ENCODE measurements at places on chromosomes 2 and 18.

DNA sequence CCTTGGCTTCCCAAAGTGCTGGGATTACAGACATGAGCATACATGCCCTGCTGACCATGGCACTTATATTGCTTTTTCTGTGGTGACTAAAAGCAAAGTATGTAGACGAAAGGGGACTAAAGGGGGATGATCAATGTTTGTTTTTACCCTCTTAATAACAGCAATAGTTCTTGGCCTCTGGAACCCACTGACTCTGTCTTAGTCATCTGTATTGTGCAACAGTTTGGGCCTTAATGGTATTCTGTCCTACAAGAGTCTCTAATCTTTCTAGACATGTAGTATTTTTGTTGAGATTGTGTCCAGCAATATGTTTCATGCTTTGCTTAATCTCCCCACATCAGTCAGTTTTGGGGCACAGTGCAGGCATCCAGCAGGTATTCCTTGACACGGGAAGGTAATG is 359.9 kb upstream of the FANCL start:
- DNase-seq: no peak

DNA sequence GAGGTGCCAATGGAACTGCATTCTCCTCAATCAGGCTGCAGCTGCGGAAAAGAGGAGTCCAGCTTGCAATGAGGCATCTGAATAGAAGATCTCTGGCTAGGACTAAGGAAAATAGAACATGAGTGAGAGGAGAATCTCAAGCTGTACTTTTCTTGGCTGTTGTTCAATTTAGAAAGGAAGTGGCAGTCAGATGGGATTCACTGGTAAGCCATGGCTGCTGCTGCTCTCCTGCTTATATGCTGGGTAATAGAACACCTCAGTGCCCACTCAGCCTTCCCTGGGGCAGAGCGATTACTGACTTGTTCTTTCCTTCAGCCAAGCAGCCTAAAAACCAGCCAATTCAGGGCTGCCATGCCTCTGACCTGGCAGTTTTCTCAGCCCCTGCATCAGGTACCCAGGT is 17.6 kb upstream of the CHST9 start:
- DNase-seq: no peak

DNA sequence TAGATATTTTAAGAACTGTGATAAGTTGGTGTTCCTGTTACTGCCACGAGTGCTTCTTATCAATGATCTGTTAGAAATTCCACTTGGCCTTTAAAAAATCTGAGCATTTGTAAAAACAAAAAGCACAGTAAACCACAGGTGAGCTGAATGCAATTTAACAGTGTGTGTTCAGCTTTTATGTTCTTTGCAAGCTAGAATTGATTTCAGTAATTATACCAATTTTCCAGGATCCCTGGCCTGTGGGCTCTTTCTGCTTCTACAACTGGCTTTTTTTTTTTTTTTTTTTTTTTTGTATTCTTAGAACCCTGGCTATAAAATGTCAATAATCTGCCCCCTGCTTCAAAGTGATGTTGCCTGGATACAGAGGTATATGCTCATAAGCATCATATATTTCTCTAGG is 548.5 kb upstream of the SLC8A1 start:
- no peak for DNase-seq

GRCh38 chr2:235674146-235674545 is 180.3 kb downstream of the AGAP1 start:
- DNase-seq: no peak

- peak; percentile 48 for DNase-seq
Measured at GRCh38 chr2:127891811-127892210, 6.1 kb upstream of the AMMECR1L start.

DNA sequence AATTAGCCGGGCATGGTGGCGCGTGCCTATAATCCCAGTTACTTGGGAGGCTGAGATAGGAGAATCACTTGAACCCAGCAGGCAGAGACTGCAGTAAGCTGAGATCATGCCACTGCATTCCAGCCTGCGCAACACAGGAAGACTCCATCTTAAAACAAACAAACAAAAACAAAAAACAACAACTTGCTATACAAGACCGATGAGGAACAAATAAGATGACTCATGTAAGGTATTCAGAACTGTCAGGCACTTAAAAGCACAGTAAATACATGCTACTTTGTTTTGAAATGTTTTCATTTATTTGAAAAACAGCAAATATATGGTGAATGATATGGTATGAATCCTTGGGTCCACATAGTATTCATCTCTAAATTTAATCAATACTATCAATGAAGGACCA is 66.7 kb downstream of the TRIP12 start:
- DNase-seq: no peak

DNA sequence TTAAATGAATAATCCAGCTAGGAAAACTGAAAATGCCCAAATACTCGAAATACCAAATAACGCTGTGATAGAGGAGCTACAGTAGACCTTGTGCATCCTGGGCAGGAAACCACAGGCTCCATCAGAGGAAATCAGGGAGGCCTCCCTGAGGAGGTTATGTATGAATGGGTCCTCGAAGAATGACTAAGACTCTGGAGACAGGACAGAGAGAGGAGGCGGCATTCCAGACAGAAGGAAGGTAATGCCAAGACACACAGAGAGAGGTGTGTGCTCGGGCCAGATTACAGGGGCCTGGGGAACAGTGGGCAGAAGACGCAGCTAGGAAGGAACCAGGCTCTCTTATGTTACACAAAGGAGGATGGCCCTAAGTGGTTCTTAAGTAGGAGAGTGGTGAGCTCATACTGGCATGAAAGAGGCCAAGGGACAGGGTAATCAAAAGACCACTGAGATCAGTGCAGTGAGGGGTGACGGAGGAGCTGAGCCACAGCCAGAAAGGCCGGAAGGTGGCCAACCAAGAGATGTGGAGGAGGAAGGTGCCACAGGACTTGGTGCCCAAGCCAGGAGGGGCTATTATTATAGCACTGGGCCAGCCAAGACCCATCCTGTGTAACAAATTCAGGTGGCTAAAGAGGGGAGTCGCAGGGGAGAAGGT is 9.9 kb downstream of the ST3GAL5 start:
- no peak for DNase-seq

DNA sequence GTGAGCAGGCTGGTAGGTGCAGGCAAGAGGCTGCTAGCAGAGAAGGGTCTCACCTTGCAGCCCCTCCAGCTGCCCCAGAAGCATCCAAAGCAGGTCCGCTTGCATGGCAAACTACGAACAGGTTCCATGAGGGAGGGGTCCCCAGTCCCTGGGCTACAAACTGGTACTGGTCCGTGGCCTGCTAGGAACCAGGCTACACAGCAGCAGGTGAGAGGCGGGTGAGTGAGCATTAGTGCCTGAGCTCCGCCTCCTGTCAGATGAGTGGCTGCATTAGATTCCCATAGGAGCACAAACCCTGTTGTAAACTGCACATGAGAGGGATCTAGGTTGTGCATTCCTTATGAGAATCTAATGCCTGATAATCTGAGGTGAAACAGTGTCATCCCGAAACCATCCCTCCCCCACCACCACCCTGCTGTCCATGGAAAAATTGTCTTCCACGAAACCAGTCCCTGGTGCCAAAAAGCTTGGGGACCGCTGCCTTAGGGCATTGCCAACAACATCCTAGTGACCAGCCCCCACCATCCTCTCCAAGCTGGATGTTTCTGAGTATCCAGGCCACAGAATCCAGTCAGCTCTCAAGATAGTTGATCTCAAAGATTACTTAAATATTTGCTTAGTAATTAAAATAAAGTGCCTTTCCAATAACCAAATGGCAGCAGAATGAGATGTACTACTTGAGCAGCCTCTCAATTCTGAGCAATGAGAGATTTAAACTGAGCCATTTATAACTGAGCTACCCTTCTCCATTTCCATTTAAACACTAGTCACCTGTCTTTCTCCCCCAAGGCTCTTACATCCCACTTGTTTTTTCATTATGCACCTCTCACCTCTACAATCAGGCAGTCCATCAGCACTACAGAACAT is 32.4 kb downstream of the LRP2 start:
- no peak for DNase-seq

DNA sequence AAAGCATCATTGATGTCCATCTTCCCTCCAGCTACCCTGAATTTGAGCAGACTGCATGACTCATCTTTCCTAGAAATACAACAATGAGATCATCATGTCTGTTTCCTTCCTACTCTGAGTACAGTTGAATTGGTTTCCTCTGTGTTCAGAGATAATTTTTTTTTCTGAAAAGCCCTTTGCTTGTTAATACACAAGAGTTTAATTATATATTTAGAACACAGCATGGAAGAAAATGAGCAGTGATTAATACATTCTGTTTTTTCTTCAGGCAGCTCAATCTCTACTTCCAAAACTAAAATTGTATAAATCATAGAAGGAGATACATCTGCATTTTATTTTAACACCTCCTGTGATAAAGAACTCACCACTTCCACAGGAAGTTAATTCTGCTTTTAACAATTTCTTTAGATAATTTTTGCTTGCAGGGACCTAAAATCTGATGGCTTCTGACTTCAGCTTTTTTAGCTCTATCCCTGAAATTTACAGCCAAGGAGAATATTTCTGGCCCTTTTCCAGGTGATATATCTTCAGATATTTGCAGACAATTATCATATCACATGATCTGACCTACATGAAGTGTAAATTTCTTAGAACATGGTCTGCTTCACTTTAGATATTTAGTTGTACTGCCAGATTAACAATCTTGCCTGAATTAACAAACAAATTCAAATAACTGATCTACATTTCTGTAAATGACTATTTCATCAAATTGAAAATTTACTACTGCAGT is 249.0 kb downstream of the TRIB2 start:
- DNase-seq: peak; percentile 17

- peak; percentile 42 for DNase-seq
Measured at GRCh38 chr2:10331702-10332401, 29.1 kb downstream of the HPCAL1 start.

GRCh38 chr2:112809112-112809511 is 24.8 kb upstream of the IL1A start:
- no peak for DNase-seq

- no peak for DNase-seq
Measured at GRCh38 chr2:159160412-159160811, 126.1 kb downstream of the WDSUB1 start.

DNA sequence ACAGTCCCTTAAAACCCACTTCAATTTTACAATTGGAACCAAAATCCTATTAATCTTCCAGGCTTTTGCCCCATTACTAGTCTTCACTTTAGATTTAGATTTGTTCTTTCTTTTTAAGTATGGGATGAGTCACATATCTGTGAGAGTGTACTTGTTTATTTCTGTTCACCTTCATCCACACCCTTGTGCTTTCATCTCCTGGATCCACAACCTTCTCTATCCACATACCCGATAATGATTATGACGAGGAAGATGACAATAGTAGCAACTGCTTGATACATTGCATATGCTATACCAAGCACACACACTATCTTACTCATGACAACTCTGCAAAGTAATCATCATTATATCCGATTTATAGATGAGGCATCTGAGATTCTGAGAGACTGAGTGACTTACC is 297.3 kb downstream of the PLCL1 start:
- DNase-seq: no peak

- DNase-seq: no peak
Measured at GRCh38 chr2:206665251-206665650, 23.0 kb downstream of the FAM237A start.

GRCh38 chr2:236177604-236177966 is 9.4 kb upstream of the GBX2 start:
- DNase-seq: no peak

GRCh38 chr2:203631068-203631757 is 75.2 kb upstream of the CD28 start:
- no peak for DNase-seq

GRCh38 chr2:200834701-200835100 is 23.0 kb downstream of the BZW1 start:
- no peak for DNase-seq

Data from Ammon's horn (tissue), 1 donor.